Fibroblast of lung (primary cell): ENCODE measurements at places on chromosomes 5 and 9.

DNA sequence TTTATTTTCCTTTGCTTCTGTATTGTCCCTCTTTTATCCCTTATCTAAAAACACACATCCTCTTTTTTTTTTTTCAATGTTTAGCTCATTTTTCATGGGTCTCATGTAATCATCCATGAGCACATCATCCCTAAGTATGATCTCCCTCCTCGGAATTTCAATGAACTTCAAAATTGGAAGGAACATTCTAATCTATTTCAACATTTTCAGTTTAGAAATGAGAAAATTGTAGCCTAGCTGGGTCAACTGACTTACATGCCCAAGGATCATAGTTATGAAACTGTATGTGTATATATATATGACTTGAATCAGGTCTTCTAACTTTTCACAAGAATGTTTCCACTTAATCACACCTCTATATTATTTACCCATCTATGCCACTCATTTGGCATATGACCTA, 77.7 kb downstream of the TUSC1 start:
- DNase-seq: no peak

- peak; percentile 80 for DNase-seq
Measured at GRCh38 chr5:108003178-108003577, 332.4 kb upstream of the EFNA5 start.

GRCh38 chr9:137426018-137426681, 3.0 kb downstream of the NOXA1 start:
- no peak for DNase-seq

DNA sequence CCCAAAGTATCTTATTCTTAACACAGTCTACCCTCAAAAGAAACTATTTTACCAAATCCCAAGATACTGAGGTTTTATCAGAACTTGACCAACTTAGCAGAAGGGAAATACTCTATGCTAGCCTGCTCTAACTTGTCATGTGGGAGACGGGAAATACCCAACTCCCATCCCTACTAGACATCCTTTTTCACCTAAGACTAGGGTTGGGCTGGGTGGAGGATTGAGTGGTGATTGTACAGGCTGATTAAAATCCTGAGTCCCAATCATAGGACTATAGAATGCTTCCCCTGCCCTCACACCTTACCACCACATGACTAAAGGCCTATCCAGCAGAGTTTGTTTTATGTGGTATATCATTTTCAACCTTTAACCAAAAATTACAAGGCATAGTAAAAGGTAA, 786.5 kb downstream of the TAF11L14 start:
- DNase-seq: no peak

- DNase-seq: no peak
Measured at GRCh38 chr9:34443976-34444375, 14.4 kb downstream of the FAM219A start.

DNA sequence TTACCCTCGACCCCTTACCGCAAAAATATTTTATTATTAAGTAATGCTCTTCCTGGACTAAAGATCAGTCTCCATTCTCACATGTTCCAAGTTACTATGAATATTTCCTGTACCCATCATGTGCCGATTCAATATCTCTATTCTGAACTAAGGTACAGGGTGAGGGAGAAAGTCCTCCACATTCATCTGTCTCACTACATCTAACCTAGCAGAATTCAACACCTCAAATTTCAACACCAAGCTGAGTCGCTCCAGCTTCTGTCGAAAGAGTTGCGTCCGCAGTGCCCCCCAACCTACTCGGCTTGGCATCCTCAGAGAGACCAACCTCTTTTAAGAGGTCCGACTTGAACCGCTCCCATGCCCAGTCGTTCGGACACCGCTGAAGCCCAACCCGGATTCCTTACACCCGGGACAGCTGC, 1.0 kb downstream of the CERT1 start:
- DNase-seq: peak; percentile 49

DNA sequence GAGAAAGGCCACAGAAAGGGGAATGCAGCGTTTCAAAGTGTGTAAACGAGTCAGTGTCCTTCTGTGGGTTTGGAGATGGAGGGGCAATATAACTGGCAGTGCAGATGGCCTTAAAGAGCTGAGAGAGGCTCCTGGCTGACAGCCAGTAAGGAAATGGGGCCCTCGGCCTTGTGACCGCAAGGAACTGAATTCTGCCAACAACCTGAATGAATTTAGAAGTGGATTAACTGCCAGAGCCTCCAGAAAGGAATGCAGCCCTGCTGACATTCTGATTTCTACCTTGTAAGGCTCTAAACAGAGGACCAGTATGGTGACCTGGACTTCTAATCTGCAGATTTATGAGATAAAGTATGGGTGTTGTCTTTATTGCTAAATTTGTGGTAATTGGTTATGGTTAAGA, 17.5 kb upstream of the NREP start:
- peak; percentile 93 for DNase-seq

GRCh38 chr9:122816163-122816867, 12.1 kb downstream of the PDCL start:
- no peak for DNase-seq

GRCh38 chr9:98573749-98574278, 134.9 kb downstream of the GABBR2 start:
- no peak for DNase-seq

DNA sequence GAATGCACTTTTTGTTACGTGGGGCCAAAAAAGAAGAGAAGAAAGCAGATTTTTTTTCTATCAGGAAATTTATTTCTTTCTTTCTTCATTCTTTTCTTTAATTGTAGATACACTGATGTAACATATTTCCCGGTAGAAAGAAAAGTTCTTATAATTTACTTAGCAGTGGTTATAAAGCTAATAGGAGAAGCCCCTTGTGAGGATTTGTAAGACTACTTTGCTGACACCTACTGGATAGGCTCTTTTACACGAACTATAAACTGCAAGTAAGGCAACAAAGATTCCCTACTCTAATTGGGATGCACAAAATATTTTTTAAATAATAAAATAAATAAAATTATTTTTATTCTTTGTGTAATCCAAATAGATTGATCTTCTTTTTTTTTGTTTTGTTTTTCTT, 284.4 kb downstream of the DNAH5 start:
- peak; percentile 25 for DNase-seq

GRCh38 chr9:81191222-81191621, 498.1 kb downstream of the TLE1 start:
- DNase-seq: no peak

- DNase-seq: peak; percentile 63
Measured at GRCh38 chr9:88060746-88061145, 77.5 kb downstream of the SPATA31C2 start.

DNA sequence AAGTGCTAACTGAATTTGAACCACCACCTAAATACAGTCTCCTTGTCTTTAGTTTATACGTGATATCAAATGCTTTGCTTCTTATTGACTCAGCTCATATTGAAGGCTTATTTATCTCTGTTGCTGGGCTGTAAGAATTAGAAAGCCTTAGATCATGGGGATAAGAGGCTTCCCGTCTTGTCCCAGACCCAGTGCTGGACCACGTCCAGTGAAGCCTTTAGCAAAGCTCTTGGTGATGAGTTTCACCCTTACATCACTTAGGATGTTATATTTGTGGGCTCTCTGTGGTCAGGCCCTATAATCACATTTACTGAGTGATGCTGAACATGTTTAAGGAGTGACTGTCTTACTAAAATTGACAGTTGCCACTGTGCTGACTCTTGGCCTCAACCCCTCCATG, 11.2 kb downstream of the FAM240B start:
- peak; percentile 47 for DNase-seq

GRCh38 chr5:12669326-12669725, 765.1 kb upstream of the CTNND2 start:
- no peak for DNase-seq

DNA sequence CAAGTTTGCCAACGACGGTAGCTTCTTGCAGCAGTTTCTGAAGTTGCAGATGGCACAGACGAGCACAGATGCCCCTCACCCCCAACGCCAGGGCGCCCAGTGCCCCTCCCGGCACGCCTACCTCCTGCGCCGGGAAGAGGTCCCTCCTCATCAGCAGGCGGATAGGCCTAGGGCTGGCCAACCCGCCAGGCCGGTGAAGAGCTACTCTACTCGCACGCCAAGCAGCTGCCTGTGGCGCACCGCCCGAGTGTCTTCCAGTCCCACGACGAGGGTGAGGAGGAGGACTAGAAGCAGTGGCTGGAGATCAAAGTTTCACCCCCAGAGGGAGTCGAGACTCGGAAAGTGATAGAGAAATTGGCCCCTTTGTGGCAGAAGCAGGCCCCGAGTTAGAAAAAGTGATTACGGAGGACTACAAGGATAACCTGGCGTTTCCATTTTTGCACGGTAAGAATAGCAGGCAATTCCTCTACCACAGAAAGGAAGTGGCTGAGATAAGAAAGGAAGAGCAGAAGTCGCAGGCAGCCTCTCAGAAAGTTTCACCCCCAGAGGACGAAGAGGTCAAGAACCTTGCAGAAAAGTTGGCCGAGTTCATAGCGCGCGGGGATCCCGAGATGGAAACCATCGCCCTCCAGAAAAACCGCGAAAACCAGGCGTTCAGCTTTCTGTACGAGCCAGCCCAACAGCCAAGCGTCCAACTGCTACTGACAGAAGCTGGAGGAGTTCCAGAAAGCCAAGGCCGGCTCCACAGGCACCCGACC, 170.4 kb downstream of the HINT1 start:
- DNase-seq: no peak

DNA sequence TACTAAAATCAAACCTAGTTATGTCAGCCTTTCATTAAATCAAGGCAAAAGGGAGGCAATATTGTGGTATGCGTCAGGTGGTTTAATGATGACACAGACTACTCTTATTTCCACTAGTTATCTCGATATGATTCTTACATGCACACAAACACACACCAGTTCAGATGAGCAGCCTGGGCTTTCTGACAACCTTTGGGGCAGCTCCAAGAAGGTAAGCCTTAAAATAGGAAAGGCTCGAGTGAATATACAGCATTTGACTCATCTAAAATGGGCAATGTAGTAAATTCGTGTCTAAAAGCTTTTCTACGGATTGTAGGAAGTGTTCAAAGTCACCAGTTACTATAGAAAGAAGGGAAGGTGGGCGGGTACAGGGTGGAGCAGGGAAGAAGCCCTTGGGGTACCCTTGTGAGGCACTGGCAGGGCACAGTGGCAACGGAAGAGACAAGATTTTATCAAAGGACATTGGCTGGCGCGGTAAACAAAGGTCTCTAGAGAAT, 1.9 kb downstream of the ANKH start:
- DNase-seq: peak; percentile 18

- no peak for DNase-seq
Measured at GRCh38 chr5:153670101-153670500, 179.6 kb downstream of the GRIA1 start.

DNA sequence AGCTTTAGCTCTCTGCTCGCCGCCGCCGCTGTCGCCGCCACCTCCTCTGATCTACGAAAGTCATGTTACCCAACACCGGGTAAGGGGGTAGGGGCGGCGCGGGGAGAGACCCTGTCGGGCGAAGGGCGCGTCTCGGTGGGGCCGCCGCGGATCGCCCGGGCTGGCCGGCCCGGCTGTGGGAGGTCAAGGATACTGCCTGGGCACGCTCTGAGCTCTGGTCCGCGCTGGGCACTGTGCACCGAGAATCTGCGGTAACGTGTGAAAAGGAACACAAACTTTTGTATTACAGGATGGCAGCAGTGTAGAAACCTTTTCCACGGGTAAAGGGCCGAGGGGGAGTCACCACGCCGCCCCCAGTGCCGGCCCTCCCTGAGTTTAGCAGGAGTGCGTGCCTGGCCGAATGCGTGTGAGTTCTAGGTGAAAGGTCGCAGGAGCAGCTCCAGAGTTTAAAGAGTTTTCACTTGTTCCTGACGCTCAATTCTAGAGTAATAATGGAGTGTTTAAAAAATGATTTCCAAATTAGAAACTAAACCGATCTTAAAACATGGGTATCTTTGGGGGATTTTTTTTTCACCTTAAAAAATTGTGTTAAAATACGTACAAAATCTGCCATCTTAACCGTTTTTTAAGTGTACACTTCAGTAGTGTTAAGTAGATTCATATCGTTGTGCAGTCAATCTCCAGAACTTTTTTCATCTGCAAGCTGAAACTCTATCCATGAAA, at the start of gene HSDL2:
Gene HSDL2, plus strand, starts transcription at position 7 of the 723 bp plus-strand sequence. Its CDS starts 56 bp downstream, at position 63.
- peak; percentile 41 for DNase-seq

- no peak for DNase-seq
Measured at GRCh38 chr9:16309469-16310271, 560.8 kb downstream of the BNC2 start.

- peak; percentile 20 for DNase-seq
Measured at GRCh38 chr9:82957529-82958379, 105.2 kb downstream of the RASEF start.

DNA sequence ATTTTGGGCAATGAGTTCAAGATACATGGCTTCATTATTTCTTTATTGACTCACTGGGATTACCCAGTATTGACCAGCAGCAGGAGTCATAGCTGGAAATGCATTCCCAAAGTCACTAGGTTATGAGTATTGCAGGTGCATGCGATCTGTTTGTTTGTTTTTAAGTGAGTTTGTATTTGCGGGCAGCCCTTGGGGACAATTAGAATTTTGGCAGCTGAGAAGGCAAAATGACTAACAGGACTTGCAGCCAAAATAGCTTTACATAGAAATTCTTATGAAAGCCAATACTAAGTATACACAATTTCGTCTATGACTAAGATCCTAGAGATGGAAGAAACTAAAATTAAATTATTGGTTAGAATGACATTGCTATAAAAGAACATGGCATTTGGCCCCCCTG, 18.1 kb upstream of the RGMB start:
- DNase-seq: peak; percentile 75

GRCh38 chr5:4207486-4207885, 611.9 kb downstream of the IRX1 start:
- no peak for DNase-seq

- no peak for DNase-seq
Measured at GRCh38 chr9:117887941-117888340, 183.7 kb downstream of the TLR4 start.

DNA sequence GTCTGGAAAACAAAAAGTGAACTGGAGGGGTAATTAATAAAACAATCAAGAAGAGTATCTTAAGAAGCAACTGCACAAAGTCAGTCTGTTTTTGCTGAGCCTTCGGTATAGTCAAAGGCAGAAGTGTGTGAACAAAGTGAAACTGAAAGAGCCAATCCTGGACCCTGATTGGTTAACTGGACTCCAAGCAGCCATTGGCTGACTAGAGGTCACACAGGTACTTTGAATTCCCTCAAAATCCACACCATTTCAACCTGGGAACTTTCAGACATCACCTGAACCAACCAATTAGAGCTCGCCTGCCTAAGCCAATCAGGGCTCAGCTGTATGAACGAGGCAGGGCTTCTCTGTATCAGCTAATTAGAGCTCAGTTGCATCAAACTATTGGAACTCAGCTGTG, 286.7 kb downstream of the TLE4 start:
- peak; percentile 4 for DNase-seq

- no peak for DNase-seq
Measured at GRCh38 chr5:14771972-14772371, 99.6 kb downstream of the ANKH start.

GRCh38 chr9:20790721-20791120, 106.7 kb downstream of the FOCAD start:
- no peak for DNase-seq
